ENCODE measurements at places on chromosomes 2 and 18.

DNA sequence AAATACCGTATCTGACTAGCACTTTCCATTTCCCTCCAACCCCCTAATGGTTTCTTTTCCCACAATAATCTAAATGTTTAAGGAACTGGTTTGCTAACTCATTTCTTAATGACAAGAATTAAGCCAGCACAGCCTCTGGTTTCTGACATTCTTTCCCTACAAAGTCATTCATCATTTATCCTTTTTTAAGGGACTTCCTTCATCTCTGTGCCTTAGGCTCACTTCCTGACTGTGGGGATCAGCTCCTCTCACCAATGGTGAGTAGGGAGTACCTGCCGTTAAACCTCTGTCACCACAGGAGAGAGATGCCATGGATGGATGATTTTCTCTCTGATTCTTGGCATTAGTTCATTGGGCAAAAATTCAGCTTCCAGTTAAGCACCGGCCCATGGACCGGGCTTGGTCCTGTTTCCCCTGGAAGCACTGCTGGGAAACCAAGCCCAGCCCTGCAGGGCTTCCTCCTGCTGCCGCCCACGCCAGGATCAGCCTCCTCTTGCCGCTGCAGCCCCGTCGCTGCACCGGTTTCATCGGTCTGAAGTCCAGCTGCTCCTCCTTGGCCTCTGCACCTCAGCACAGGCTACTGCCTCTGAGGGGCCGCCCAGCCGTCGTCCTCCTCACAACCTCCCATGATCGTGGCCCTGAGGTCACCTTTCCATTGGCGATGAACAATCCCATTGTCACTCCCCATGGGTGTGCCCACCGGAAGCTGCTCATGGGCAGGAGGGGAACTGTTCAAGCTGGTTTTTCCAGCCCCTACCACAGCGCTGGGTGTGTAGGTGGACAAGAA lies 64.0 kb upstream of the ZNF516 start:
- DNase-seq = no peak

GRCh38 chr2:222972420-222972819 lies 79.6 kb upstream of the KCNE4 start:
- no peak for DNase-seq

- no peak for DNase-seq
Measured at GRCh38 chr2:75431276-75431675, 129.5 kb downstream of the EVA1A start.

DNA sequence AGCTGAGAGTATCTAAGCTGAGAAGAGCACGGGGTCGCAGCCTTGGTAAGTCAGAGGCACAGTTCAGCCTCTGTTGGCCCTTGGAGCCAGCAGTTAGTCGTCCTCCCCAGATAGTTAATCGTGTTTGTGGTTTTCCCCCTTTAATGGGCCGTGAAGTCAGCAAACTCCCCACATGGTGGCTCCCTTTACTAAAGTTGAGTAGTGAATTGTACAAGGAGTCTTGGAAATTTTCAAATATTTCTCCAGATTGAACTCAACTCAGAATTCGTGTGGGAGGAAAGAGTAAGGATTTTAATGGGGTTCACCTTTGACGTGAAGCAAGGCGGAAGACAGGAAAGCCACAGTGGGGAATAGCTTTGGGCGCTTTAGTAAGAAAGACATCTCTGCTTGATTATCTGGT lies 2.4 kb upstream of the ADCYAP1 start:
- DNase-seq = no peak

- DNase-seq = no peak
Measured at GRCh38 chr2:149094217-149095015, 55.9 kb downstream of the LYPD6B start.

- no peak for DNase-seq
Measured at GRCh38 chr18:61752973-61753372, 139.8 kb downstream of the RNF152 start.

DNA sequence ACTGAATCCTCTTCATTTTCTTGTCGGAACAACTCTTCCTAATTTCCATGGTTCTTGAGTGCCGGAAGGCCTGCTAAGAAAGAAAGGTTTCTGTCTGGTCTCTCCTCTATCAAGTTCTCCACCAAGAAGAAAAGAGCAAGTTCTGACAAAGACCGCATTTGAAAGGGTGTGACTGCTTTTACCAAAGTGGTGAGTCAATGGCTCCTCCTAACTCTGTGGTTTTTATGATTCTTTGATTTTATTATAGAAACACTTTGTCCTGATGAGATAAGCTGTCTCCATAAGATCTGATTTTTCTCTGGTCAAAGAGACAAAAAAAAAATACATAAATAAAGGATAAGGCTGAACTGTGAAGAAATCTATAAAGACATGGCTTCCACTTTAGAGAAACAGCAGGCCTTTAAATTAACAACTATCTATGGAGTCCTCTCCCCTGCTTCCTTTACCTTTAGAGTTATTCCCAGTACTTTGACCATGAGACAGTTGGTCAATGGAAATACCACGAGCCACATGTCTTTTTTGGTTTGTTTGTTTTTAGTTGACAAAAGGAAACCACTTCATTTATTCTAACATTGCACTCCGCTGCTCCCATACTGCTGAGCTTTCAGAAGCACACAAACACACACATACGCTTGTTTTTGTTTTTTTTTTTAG lies 67.7 kb downstream of the REL start:
- no peak for DNase-seq

- no peak for DNase-seq
Measured at GRCh38 chr2:37625156-37625555, 46.3 kb downstream of the CDC42EP3 start.

- DNase-seq = no peak
Measured at GRCh38 chr2:237496428-237496827, 9.4 kb downstream of the MLPH start.

DNA sequence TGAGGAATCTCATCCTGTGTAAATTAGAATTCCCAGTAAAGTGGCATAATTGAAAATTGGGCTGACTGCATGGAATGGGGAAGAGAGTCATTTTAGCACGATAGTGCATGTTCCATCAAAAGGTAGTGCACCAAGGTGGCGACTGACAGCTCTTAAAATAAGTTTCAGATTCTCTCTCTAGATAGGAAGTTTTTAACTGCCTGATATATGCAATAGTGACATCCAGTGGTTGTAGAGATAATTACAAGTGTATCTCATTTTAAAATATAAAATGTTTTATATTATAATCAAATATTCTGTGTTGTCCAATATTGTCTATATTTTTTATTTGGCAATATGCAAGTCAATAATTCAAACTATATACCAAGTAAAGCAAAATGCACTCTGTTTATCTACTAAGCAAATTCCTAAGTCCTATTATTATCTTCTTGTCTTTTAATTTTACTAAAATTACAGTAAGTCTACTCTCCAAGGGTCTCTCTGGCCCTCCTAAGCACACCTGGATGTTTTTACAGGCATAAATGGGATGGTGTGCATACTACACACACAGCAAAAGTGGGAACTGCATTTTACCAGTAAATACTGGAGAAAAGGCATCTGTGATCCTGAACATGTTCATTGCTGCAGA lies 397.7 kb upstream of the HNRNPA3 start:
- peak; percentile 61 for DNase-seq

DNA sequence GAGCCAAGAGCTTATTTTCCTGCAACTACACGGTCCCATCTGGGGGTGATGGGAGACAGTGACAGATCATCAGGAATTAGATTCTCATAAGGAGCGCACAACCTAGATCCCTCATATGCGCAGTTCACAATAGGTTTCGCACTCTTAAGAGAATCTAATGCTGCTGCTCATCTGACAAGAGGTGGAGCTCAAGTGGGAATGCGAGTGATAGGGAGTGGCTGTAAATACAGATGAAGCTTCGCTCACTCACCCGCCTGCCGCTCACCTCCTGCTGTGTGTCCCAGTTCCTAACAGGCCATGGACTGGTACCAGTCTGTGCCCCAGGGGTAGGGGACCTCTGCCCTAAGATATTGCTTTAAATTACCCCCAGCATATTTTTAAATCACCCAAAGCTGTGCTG lies 10.8 kb downstream of the LRRFIP1 start:
- DNase-seq = no peak

DNA sequence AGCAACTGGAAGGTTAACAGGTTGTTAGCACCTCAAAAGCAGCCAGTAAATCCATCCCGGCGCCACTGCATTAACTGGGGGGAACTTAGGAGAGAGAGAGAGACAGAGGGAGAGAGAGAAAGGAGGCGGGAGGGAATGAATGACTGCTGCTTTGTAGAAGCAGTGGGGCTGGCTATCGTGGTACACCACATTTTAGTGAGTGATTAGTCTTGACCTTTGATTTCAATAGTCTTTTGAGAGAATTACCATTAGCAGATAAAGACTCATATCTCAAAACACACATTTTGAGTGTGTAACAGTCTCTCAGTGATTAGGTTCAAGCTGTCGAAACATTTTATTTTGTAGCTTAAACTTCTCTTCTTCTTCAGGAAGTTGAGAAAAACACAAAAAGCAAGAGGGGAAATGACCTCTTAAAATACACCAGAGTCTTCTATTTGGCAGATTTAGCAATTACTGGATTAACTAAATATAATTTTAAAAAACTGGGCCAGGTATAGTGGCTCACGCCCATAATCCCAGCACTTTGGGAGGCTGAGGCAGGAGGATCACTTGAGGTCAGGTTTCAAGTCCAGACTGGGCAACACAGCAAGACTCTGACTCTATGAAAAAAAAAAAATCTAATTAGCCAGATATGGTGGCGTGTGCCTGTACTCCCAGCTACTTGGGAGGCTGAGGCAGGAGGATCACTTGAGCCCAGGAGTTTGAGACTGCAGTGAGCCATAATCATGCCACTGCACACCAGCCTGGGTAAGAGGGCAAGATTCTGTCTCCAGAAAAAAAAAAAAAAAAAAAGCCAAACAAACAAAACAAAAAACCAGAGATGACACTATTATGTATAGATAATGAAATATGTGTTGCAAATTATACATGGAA lies 22.0 kb upstream of the PNO1 start:
- no peak for DNase-seq

DNA sequence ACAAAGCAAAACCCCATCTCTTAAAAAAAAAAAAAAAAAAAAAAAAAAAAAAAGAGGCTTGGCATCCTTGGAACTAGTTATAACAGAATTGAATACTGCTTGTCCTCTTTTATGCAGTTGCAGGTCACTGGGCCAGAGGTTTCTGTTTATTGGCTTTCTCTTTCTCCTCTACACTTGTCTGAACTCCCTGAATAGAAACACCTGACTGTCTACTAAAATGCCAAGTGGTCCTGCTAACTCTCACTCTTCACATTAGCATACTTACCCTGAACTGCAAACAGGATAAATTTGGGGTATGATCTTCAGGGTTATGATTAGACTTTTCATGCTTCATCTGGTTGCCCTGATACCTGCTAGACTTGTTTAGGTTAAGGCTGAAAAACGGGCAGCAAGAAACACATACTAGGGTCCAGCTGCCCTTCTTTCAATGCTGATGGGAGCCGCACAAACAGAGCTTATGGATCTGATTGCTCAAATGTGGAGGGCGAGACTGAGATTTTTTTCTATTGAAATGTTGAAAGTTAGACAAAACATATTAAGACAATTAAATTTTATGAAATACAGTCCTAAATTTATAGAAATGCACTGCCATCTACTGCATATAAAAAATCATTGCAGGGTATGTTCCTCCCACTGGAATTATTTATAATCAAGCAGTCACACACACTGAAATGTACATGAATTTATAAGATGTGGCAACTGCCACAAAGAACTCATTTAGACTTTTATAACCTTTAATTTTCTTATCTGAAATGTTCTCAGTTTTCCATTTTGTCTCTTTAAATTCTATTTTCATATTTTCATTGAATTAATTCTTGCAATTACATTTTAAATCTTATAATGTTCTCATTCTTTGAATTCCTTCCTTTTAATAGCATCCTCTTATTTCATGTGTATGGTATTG lies 40.8 kb downstream of the GTF3C3 start:
- peak; percentile 38 for DNase-seq

DNA sequence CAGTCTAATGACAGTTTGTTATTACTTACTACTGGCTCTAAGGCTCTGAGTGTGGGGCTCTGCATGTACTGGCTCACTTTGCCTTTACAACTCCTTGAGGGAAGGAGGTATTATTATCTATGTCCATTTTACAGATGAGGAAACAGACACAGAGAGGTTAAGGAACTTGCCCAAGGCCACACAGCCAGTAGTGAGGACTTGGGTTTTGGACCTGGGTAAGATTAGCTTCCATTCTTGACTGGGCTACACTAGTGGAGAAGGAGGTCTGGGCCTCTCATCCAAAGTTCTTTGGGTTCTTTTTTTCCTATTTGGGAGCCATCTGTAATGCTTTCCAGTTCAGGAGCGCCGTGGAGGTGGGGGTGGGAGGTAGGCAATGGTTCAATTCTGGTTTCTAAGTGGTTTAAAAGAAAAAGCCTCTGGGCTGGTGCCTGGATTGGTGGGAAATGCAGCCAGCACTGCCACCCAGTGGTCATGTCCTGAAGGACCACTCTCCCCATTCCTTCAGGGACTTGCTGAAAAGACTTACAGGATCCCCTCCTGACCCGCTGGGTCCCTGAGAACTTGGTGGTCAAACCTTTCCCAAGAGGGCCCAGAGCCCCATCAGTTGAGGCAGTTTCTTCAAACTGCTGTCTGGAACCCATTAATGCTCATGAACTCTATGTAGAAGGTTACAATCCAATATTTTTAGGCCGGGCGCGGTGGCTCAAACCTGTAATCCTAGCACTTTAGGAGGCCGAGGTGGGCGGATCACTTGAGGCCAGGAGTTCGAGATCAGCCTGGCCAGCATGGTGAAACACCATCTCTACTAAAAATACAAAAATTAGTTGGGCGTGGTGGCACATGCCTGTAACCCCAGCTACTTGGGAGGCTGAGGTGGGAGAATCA lies 38.6 kb upstream of the NOTO start:
- DNase-seq = peak; percentile 48

DNA sequence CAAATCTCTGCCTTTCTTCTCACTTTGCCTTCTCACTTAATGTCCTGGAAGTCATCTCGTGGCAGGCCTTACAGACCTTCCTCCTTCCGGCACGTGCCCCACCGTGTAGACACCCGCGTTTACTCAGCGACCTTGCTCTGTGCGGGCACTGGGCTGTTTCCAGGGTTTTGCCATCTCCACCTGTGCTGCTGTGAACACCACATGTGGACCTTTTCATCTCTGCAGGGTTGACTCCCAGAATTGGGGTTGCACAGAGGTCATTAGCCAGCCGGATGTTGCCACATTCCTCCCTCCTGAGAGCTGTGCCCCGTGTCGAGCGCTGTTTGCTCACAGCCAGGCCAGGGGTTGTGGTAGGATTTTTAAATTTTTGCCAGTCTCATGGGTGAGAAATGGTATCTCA lies 25.4 kb downstream of the KCNG2 start:
- DNase-seq = no peak

GRCh38 chr2:40034198-40034597 lies 255.1 kb upstream of the THUMPD2 start:
- DNase-seq = no peak

- DNase-seq = no peak
Measured at GRCh38 chr2:96109931-96110511, 6.3 kb downstream of the ADRA2B start.

DNA sequence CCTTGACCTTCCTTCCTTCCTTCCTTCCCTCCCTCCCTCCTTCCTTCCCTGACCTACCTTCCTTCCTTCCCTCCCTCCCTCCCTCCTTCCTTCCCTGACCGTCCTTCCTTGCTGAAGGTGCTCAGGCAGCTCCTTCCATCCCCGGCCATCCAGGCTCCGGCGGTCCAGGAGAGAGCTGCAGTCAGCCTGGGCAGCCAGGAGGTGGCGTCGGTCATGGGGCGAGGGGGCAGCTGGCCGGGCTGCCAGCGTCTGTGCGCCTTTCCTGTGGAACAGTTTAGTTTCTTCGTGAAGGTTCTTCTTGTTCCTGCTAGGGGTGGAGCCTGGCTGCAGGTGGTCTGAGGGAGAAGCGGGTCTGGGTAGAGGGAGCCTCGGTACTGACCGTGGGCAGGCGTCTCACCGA lies 15.7 kb downstream of the GPR35 start:
- no peak for DNase-seq
